ENCODE measurements at places on chromosomes 3 and 15.

GRCh38 chr15:71313806-71314205, 198.5 kb downstream of the THSD4 start:
- no peak for DNase-seq

- peak; percentile 80 for DNase-seq
These were observed 66.6 kb downstream of the PIK3CB start for GRCh38 chr3:138768125-138768524.

DNA sequence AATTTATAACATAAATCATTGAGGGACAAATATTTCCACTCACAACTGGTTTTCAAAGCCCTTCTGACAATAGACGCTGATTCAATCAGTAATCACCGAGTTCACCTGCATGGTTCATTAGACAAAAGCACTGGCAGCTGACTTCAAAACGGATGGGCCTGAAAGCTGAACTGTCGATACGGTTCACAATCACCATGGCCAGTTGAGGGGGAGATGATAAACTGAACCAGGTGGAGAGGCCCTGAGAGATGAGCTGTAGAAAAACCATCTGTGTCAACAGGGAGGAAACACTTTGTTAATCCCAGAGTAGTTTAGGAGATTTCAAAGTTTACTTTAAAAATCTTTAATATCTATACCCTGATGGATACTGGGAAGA, 75.0 kb downstream of the PEX5L start:
- DNase-seq = no peak

DNA sequence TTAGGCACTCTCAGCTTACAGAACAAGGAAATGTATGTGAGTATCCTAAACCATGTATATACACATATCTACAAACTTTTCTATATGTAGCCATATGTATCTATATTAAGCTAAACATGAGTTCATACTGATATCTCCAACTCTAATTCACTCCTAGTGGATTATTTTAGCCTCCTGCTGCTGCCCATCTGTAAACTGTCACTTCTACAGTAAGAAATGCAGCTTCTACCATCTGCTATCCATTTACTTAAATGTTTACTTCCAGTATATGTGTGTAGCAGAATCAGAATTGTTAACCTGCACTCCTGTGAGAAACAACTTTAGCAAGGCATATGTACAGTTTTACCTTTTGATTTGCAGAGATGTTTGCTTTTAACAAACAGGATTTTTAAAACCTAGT, 478.5 kb upstream of the CBLB start:
- no peak for DNase-seq

- peak; percentile 14 for DNase-seq
These were observed 513.6 kb upstream of the KCNMB2 start for GRCh38 chr3:178022599-178022998.

DNA sequence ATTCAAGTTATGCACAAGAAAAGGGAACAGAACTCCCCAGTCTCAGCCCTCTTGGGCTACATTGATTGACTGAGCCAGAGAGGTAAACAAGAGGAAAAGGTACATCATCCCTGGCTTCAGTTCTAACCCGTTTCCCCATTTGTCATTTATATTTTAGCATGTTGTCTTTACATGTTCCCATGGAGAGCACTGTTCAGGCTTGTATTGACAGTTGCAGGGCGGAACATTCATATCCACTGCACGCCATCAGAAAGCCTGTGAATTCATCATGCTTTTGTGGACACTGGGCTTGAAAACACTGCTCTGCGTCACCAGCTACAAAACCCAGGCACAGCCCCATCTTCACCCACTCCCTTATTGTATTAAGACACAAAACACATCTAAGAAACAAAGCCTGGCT, 240.9 kb upstream of the EIF1B start:
- no peak for DNase-seq

DNA sequence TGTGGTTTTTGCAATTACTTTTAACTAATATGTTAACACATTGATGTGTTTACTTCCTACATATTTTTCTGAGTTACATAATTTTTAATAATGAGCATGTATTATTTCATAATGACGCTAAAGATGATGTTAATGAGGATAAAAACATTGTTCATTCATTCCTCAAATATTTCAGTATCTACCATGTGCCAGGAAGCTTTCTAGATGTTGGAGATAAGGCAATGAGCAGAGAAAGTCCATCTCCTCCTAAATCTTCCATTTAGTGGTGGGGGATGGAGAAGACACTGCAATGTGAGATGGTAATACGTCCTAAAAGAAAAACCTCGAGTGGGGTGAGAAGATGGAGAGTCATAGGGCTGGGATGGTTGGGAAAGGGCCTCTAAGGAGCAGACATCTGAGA, 132.7 kb downstream of the MYLK start:
- no peak for DNase-seq

DNA sequence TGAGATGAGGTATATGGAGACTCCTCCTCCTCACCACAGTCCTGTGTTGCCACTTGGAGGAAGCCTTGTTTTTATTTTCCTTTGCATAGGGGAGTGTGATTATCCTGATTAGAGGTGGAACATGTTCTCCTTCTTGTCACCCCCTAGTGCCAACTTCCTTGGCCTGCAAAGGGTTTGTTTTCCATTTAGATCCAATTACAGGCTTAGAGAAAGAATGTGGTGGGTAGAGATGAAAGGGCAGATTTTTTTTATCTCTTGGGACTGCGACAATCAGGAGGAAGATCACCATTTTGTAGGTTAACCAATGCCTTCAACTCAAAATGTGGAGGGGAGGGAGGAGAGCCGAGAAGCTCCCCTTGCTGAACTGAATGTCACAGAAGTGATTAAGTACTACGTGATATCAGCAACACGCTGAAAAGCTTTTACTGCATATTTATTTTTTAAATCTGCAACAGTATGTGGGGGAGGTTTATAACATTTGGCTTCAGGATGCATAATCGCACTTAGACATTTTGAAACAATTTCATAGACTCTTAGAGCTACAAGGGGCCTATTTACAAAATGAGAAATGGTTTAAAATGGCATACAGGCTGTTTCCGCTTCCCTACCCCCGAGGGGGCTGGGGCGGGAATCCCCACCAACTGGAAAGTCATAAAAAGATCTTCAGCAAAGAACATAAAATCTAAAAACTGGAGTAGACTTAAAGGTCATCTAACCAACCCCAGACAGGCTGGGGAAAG, 2.4 kb downstream of the LMCD1 start:
- peak; percentile 93 for DNase-seq

GRCh38 chr3:194218646-194219453, 82.9 kb downstream of the HES1 start:
- DNase-seq = no peak

GRCh38 chr3:128253150-128253549, 99.9 kb downstream of the EEFSEC start:
- no peak for DNase-seq

- DNase-seq = peak; percentile 51
These were observed 56.6 kb downstream of the LSM3 start for GRCh38 chr3:14235003-14235911.

GRCh38 chr3:114147251-114147650, 31.6 kb downstream of the DRD3 start:
- no peak for DNase-seq

DNA sequence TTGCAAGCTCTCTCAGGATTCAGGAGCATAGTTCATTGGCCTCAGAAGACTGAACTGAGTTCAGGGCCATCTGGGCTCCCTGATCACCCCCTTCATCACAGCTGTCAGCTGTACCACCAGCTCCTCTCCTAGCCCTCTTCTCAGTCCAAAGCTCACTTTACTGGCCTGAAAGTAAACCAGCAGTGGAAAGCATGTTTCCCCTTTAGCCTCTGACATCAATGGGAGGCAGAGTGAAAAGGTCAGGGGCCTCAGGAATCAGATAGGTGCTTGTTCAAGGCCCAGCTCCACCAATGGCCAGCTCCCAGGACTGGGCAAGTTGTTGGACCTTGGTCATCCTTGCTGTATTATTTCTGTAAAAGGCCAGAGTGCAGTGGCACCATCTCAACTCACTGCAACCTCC, 223.4 kb downstream of the TLE3 start:
- DNase-seq = no peak

- DNase-seq = no peak
These were observed 65.7 kb downstream of the SYNM start for GRCh38 chr15:99170476-99171065.

DNA sequence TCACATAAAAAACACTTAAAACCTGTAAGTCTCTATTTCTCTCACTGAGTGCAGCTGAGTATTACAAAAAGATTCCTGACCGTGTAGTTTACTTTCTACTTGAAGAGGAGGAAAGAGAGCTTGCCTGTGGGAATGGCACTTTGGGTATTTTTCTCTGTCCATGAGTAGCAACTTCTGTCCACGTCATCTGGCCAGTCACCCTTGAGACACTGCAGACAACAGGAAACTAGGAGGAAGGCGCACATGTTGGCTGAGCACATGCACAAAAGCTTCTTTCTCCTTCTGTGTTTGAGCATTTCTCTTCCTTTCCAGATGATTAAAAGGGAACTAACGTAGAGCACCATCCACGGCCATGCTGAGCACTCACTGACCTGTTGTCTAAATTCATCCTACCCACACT, 19.7 kb downstream of the STARD5 start:
- no peak for DNase-seq

DNA sequence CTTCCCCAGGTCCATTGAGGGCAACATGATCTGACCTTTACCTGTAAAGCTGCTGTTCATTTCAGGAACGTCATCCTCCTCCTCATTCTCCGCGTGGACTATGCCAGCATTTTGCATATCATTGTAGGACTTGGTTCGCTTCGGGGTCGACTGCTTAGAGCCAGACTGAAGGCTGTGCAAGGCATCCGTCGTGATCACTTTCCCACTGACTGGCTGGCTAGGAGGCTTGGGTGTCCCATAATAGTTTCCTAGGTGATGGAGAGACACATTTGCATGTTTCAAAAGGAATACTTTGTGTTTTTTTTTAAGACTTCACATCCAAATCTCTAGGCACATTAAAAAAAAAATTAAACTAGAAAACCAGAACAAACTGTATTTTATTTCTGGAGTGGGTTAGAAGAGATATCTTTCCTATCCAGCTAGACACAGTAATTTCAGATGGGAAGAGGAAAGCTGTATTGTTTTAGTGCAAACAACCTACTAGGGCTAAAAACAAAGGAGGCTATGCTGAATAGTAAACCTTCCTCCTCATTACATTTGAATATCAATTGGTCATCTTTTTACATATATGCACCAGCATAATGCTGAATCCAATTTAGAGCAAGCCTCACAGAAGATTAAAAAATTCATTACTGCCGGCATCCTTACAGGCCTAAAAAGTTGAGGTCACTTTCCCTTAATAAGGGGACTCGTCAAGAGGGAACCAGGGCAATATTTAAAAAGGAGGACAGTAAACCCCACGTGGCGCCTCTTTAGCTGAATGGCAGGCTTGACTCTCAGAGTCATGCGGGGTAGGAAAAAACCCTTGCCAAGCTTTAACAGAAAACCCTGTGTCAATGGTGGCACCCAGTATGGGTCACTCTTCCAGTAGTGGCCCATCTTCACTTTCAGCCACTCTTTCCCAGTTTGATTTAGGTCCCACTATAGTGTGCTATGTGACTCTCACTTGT, 559.9 kb downstream of the MAGI1 start:
- no peak for DNase-seq

DNA sequence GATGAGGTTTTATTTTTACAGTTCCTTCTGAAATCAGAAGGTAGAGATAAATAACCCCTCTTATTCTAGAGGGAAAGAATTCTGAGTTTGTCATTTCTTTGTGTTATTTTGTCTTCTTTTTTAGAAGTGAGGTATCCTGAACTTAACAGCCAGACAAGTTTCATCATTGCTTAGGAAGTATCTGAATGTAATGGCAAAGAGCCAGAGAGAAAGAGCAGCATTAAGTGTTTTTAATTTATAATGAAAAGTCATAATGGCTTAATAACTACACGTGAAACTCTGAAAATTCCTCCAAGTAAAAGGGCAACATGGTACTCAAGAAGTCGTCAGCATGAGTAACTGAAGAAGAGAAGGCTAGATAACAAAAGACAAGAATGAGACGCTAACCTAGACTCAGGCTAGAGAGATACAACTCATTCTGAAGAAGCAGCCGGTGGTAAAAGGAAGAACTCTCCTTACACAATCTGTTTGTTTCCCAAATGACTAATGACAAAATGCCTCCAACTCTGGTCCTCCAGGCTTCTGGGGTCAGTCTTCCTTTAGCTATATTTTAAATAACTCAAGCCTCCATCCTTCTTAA, 116.2 kb upstream of the NECTIN3 start:
- no peak for DNase-seq

- DNase-seq = no peak
These were observed 107.2 kb upstream of the LRRC3B start for GRCh38 chr3:26515351-26515750.

DNA sequence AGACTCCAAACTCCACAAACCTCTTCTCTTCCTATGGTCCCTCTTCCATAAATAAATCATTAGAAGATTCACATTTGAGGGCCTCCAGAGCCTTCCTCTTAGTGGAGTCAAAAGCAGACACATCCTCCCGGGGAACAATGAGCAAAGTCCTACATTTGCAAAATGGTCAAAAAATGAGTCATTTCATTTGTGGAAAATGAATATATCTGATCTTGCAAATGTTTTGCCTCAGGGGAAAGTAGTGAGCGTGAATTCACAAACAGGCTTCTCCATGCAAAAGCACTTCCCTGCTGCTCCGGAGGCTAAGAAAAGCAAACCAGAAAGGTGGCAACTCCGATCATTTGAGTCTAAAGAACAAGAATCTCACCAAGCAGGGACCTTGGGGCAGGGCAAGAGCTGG, 86.7 kb upstream of the IQSEC1 start:
- no peak for DNase-seq

GRCh38 chr3:71400986-71401451, 182.5 kb downstream of the FOXP1 start:
- no peak for DNase-seq

DNA sequence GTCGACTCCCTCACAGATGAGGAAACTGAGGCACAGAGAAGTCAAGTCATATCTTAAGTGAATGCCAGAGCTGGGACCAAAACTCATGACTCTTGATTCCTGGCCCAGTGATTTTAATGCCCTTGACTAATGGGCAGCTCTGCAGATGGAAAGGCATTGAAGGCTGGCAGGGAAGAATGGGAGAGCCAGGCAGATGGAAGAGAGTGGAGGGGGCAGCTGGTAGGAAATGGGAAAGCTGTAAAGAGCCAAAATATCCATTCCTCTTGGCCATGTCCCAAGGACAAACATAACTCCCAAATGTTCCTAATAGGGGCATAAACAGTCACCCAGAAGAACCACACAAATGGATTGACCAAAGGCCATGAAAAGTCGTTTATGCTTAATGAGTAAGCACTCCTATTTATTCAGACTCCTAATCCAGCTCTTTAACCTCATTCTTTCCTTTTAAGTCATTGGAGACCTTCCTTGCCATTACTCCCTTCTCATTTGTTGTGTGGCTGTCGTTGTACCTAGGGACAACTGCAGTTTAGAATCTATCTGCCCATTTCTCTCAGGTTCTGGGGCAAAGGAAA, 330.5 kb upstream of the ROPN1 start:
- DNase-seq = no peak

DNA sequence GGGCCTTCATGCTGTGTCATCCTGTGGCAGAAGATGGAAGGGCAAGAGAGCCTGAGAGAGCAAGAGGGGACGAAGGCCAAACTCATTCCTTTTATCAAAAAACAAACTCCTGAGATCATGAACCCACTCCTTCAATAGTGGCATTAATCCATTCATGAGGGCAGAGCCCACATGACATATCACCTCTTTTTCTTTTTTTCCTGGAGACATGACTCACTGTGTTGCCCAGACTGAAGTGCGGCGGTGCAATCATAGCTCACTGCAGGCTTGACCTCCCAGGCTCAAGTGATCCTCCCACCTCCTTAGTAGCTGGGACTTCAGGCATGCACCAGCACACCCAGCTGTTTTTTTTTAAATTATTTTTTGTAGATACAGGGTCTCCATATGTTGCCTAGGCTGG, 92.0 kb upstream of the RNU6-1 start:
- no peak for DNase-seq
